ENCODE measurements at places on chromosomes 5 and 9.

GRCh38 chr9:33127881-33128280 lies 39.3 kb downstream of the B4GALT1 start:
- DNase-seq: no peak

- no peak for DNase-seq
These were observed 139.3 kb downstream of the RAPGEF6 start for GRCh38 chr5:131495536-131496399.

DNA sequence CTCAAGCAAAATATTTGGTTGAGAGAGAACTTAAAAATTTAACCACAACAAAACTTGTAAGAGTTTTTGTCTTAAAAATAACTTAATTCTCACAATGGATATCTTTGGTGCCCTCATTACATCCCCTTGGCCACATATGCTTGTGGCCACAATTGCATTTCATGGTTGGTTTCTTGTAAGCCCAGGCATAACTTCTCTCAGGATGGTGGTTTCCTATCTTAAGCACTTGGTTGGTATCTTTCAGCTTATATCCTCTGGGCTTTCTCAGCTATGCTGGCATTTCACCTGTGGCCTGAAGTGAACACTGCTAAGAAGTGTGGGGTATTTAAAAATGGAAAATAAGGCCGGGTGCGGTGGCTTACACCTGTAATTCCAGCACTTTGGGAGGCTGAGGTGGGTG lies 212.4 kb upstream of the MEF2C start:
- DNase-seq: no peak

DNA sequence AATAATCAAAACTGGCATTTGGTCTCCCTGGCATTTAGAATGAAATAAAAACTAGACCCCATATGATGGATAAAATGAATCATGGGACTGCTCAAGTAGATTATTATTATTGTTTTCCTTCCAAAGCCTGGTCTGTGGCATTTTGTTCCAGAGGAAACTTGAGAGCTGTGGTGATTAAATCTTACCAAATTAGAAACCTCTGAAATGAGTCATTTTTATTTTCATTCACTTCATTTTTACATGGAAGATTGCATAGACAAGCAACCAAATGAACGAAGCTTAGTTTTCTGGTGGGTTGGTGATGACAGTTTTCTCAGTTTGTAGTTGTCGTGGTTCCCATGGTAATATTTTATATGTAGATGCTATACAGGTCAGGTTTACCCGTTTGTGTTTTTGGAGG lies 23.4 kb downstream of the PAM start:
- no peak for DNase-seq

GRCh38 chr9:136541709-136542108 lies 4.1 kb downstream of the NOTCH1 start:
- no peak for DNase-seq

GRCh38 chr5:142981475-142981874 lies 211.3 kb downstream of the ARHGAP26 start:
- no peak for DNase-seq

- peak; percentile 50 for DNase-seq
These were observed 995 bp downstream of the OLFM1 start for GRCh38 chr9:135088348-135088978.

GRCh38 chr9:115195912-115196311 lies 78.0 kb upstream of the TNC start:
- DNase-seq: no peak

GRCh38 chr5:54135042-54135441 lies 175.3 kb downstream of the ARL15 start:
- DNase-seq: no peak

DNA sequence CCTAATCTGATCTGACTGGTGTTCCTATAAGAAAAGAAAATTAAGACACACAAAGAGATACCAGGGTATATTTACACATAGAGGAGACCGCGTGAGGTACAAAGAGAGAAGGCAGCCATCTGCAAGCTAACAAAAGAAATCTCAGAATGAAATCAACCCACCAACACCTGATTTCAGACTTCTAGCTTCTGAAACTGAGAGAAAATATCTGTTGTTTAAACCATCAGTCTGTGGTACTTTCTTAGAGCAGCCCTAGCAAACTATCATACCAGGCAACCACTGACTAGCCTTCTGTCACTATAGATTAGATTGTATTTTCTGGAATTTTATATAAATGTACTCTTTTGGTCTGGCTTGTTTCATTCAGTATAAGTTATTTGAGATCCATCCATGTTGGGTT lies 779.3 kb upstream of the ACO1 start:
- DNase-seq: no peak

DNA sequence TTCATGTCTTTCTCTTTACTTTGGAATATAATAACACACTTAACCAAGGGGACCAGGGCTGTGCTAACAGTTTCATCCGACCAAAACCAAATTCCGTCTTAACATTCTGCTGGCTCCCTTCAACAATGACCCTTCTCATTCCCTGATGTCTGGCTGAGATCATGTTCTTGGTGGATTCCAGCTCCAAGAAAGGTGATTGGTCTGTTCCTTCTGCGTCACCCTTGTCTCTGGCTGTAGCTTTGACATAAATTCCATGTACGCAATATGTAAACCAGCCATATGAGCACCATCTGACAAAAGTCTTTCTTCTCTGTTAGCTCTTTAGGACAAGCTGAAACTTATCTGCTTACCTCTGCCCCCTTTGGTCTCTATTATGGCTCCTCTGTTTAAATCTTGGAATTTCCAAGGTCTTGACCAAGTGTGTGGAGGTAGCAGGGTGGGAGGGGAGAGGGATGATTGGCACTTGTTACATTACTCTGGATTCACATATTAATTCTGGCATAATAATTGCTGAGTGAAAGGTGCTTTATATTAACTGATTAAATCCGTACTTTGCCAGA lies 45.7 kb upstream of the HSD17B4 start:
- DNase-seq: no peak

DNA sequence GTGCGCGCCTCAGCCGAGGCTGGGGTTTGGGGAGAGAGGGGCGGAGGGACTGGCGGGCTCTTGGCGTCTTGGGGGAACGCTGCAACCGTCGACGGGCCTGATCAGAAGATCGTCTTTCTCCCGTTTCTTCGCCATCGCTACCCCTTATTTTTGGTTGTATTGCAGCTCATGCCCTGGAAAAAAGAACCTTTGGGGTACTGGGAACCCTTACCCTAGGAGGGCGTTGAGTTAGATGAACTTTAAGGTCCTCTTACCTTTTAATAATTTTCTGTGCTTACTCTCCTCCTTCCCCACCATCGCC lies 719 bp downstream of the PAIP2 start:
- no peak for DNase-seq

DNA sequence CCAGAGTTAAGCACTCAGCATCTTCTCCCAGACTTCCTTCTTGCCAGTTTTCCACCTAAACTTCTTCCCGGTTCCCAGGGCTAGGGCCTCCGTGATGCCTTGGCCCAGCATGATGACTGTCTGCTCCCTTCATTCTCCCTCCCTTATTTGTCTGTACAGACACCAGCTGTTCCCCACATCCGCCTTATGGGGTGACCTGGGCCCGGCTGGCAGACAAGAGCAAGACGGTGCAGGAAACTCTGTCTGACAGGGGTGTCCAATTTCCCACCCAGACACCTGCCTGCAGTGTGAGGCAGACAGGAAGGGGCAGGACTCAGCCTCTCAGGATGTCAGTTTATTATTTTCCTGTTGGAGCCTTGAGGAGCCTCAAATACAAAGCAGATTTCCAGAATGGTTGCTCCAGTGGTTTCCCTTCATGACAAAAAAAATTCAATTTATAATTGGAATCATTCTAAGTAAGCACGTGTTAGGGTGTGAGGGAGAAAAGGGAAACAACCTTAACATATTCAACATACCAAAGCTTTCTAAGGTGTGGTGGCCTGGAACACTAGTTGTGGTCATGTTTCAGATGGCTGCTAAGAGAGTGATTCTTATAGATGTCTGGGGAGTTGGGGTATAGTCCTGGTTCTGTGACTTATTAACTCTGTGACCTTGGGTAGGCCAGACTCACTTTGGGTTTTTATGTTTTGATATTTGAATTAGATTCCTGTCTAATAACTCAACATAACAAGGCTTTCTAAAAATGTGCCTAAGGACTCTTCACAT lies 234.5 kb downstream of the PAPPA start:
- no peak for DNase-seq

- DNase-seq: no peak
These were observed 211.4 kb downstream of the HCN1 start for GRCh38 chr5:45484781-45485180.

DNA sequence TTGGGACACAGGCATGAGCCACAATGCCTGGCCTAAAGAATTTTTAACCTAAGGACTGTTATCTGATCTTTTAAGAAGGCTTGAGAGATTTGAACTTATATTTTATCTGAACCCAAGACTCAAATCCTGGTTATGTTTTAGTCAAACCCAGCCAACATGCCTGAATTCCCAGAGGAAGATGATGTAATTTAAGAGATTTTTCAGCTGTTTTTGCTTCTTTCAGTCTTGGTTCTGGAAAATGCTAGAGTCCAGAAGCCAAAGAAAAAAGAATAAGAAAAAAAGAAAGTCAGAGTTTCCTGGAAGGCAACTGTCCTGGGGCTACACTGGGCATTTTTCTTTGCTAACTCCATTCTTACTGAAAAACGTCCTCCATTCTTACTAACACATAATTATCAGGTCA lies 85.8 kb downstream of the SNX18 start:
- no peak for DNase-seq

DNA sequence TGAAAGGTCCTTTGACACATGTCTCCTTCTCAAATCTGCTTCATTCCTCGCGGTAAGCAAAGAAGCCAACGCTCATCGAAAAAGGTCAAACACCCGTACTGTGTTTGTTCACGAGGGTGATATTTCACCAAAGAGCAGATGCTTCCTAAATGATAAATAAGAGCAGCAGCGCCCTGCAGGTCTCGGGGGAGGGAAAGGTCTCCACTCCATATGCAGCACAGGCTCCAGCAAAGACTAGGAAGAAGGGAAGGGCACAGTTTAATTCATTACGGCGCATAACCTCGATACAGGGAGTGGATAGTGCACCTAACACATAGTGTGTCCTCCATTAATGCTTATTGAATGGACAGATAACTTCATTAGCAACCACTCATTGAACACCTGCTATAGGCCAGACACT lies 593.3 kb downstream of the CDK5RAP2 start:
- no peak for DNase-seq

- DNase-seq: peak; percentile 53
These were observed at the start of gene PARP8 for GRCh38 chr5:50666261-50667022. PARP8 (plus strand) TSS chr5:50666637; CDS start chr5:50667096, 459 bp downstream.

- DNase-seq: no peak
These were observed 99.6 kb downstream of the FAM114A2 start for GRCh38 chr5:153939101-153939500.

GRCh38 chr5:169142264-169142970 lies 158.5 kb downstream of the SLIT3 start:
- DNase-seq: no peak

DNA sequence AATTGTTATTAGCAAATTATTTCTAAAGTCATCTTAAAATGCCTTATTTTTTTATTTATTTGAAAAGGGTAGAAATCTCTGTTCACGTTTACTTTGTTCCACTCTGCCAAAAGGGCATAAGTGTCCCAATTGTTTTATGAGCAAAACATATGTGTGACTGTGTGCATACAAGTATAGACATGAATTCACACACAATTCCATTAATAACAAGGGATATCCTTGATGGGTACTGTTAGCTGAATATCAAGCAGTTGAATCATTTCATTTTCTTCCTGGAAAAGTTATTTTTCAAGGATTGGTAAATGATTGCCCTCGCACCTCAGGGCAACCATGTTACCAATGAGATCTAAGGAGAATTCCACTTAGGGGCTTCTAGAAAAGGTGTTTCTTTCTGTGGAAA lies 92.1 kb upstream of the TAF11L2 start:
- DNase-seq: no peak

DNA sequence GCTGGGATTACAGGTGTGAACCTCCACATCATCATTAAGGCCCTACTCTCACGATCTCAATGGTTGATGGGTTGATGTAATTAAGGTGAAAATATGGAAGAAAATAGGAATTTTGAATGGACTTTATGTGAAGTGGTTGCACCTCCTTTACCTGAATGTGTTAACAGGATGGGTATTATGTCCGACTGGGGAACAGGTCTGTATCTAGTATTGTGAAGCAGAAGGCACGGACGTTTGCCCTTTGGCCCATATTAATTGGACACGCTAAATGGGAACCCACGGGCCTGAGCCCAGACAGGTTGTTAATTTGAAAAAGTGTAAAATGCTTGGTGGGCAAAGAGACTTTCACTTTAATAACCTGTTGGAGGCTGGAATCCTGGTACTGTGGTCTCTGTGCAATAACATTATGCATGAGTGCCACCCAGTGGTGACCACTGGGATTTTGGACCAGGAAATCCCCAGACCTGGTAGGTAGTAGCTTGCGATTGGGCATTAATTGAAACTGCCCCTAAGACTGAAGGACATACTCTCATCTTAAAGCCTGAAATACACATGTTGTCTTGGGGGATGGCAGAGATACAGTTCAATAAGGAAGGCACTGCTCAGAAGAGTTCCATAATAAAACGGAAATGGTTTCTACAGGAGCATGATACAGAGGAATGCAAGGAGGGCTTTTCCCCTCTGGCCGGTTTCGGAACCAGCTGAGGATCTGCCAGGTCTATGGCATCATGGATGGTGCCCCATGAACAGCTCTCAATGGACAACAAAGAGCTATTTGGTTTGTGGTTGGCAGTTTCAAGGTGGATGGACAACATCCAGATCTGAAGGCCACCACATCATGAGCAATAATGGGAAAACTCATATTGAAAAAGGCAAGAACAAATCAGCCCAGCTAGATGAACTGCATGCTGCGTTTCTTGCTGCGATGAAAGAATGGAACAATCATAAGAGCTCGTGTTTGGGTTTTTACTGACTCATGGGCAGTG lies 26.2 kb upstream of the BICD2 start:
- peak; percentile 86 for DNase-seq

GRCh38 chr5:65262096-65262495 lies 219.6 kb downstream of the ADAMTS6 start:
- no peak for DNase-seq

- DNase-seq: no peak
These were observed 529.2 kb downstream of the ANXA1 start for GRCh38 chr9:73680831-73681230.

GRCh38 chr5:139446956-139447779 lies 7.8 kb upstream of the DNAJC18 start:
- DNase-seq: no peak

GRCh38 chr5:138448481-138449398 lies 9.9 kb downstream of the REEP2 start:
- no peak for DNase-seq

- no peak for DNase-seq
These were observed 160.0 kb downstream of the PAPPA start for GRCh38 chr9:116313638-116314037.

- DNase-seq: no peak
These were observed 9.2 kb downstream of the PRR16 start for GRCh38 chr5:120473332-120473731.

DNA sequence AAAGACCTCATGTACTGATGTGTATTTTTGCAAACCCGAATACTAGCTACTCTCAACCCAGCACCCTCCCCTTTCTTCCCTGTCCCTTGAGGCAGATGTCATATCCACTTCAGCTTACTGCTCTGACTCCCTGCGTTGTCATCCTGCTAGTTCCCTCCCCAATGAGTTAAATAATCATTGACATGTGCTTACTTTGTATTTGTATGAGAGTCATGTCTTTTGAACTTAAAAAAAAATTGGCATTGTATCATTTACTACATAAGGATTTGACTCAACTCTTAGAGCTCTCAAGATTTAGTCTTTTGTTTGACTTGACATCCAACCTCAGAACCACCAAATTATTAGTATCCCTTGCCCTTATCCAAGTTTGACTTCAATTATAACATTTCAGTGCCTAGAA lies 219.7 kb upstream of the TUT7 start:
- no peak for DNase-seq

- no peak for DNase-seq
These were observed 391.8 kb downstream of the ARHGEF28 start for GRCh38 chr5:74017786-74018211.

- DNase-seq: no peak
These were observed 42.0 kb downstream of the ITK start for GRCh38 chr5:157222506-157223230.
